Stimulated activated CD8-positive, alpha-beta memory T cell treated with anti-CD3 and anti-CD28 coated beads, Interleukin-12 subunit alpha, Interleukin-12 subunit beta, amount 100 ng/mL, for 4 hours (primary cell): ENCODE measurements at places on chromosomes 3 and 15.

GRCh38 chr3:50876947-50877346 is 202.2 kb downstream of the DOCK3 start:
- no peak for DNase-seq

DNA sequence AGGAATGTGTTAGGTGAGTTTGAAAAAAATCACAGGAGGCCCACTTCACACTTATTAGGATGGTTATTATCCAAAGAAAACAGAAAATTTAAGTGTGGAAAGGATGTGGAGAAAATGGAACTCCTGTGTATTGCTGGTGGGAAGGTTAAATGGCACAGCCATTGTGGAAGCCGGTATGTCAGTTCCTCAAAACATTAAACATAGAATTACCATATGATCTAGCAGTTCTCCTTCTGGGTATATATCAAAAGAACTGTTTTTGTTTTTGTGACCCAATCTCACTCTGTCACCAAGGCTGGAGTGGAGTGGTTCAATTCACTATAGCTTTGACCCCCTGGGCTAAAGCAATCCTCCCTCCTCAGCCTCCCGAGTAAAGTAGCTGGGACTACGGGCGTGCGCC is 10.4 kb upstream of the ZFYVE19 start:
- DNase-seq: no peak

DNA sequence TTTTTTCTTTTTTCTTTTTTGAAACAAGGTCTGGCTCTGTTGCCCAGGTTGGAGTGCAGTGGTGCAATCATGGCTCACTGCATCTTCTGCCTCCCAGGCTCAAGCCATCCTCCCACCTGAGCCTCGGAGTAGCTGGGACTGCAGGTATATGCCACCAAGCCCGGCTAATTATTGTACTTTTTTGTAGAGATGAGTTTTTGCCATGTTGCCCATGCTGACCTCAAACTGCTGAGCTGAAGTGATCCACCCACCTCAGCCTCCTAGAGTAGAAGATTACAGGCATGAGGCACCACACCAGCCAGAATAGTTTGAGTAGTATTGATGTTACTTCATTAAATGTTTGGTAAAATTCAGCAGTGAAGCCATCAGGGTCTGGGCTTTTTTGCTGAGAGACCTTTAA is 251.8 kb downstream of the CADM2 start:
- DNase-seq: no peak

DNA sequence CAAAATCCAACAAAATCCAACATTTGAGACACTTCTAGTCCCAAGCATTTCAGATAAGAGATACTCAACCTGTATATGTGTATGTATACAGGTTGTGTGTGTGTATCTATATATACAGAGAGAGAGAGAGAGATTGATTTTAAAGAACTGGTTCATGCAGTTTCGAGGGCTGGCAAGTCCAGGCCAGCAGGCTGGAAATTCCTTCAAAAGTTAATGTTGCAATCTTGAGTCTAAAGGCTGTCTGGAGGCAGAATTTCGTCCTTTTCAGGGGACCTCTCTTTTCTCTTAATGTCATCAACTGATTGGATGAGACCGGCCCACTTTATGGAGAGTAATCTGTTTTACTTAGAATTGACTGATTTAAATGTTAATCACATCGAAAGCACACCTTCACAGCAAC is 199.6 kb upstream of the IL12A start:
- no peak for DNase-seq

DNA sequence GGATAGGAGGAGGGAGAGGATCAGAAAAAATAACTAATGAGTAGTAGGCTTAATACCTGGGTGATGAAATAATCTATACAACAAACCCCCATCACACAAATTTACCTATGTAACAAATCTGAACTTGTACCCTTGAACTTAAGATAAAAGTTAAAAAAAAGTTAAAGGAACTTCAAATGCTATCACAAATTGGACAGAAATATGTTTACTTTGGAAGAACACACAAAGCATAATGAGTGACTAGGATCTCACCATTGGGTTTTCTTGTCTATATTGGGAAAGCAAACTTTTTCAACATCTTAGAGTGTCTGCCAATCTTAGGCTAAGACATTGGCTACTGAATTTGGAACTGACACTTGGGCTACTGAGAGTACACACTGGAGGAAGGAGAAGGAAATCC is 140.4 kb downstream of the THRB start:
- DNase-seq: no peak

- DNase-seq: no peak
Observed at GRCh38 chr3:47476644-47477199, 981 bp upstream of the SCAP start.

- DNase-seq: no peak
Observed at GRCh38 chr3:32733631-32734229, 48.7 kb downstream of the CNOT10 start.

- no peak for DNase-seq
Observed at GRCh38 chr3:189593581-189593980, 37.6 kb upstream of the TP63 start.

DNA sequence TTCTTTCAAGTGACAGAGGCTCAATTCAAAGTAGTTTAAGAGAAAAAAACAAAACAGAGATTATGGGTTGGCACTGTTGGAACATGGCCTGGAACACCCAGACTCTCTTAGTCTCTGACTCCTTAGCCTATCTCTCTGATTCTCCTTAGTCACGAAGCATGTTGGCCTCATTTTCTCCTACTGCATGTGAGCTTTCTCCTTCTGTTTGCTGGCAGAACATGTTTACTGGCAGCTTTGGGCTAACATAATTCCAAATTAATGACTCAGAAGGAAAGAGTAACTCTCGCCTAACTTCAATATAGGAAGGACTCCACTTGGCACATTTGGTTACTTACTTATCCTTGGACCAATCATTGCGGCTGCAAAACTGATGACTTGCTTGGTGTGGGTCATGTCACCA is 21.7 kb upstream of the CCDC39 start:
- DNase-seq: no peak

- DNase-seq: no peak
Observed at GRCh38 chr3:187833799-187834578, 88.7 kb upstream of the BCL6 start.

DNA sequence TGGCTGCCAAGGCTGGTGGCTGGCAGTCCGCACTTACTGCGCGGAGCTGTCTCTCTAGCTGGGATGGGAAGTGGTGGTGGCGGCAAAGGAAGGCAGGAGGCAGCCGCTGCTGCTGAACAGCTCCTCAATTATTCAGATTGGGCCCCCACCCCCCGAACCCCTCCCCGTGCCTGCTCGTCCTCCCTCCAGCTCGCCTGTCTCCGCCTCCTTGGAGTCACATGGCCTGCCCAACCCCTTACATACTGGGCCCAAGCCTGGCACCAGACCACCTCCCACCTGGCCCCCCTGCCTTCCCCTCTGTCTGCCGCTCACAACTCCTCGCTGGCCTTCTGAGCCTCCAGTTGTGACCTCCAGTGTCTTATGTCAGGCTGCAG is at the start of gene SLC7A14:
Gene SLC7A14, minus strand, starts transcription at position 139 of the 374 bp plus-strand sequence. CDS start 59,139 bp downstream, outside the sequence.
- no peak for DNase-seq

- no peak for DNase-seq
Observed at GRCh38 chr3:195034101-195034500, 236.9 kb downstream of the XXYLT1 start.

GRCh38 chr3:157445857-157446256 is 9.2 kb downstream of the PTX3 start:
- DNase-seq: no peak

DNA sequence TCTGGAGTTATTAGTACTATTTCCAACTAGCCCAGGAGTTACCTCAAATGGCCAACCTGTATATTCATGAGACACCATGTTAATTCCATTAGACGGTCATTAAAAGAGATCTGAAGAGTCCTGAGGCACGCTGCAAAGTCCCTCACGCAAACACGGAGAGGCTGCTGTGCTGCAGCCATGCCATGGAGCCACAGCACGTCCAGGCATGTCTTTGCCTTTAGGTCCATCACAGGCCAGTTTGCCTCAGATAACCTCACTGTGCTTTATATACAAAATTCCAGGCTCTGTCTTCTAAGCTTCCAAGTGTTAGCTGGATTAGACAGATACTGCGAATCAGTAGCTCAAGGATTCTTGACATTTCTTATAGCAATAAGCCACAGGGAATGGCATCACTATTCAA is 9.8 kb upstream of the PLAAT1 start:
- no peak for DNase-seq

GRCh38 chr3:138148503-138148902 is 16.3 kb upstream of the A4GNT start:
- no peak for DNase-seq

DNA sequence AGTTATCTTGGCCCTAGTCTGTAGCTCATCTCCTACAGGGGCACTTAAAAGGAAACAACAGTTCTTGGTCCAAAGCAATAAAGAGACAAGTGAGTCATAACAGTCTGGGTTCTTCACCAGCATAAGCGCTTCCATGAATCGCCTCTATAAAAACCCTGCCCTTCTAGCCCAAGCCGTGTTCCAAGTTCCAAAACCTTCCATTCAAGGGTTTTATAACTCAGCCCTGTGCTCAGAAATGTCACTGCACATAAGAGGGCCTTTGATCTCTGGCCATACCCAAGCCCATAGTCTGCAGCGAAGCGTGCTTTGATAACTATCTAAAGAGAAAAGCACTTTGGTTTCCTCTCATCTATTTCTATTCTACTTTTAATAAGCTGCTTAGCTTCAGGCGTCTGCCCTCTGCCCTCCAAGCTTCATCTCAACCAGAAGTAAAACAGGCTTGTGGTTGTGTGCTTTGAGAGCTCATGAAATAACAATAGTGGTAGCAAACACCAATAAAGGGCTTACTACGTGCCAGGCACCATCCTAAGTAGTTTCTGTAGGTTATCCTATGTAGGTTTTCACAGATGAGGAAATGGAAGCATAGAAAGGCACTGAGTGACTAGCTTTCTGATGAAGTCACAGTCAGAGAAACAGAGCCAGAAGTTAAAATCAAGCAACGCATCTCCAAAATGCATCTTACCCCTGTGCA is 64.0 kb upstream of the AKAP13 start:
- DNase-seq: no peak

GRCh38 chr3:145943952-145944351 is 217.0 kb downstream of the PLOD2 start:
- DNase-seq: no peak

DNA sequence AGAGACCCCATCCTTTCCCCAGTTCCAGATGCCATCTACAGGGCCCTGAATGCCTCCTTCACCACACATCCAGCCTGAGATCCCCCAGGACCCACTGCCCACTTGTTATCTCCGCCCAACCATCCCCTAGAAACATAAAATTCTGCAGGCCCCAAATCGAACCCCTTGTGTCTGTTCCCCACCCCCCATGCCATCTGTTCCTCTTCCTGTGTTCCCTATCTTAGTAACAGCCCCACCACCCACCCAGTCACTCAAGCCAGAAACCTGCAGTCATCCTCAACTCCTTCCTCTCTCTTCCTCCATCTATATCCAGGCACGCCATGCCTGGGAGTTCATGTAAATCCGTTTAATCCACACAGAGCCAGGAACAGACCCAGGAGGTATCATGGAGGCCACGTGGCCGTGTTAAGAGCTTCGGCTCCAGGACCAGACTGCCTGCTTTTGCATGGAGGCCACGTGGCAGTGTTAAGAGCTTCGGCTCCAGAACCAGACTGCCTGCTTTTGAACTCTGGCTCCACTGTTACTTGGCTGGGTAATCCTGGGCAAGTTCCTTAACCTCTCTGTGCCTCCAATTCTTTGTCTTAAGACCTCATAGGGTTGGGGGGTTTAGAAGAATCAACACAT is 4.8 kb downstream of the CSRNP1 start:
- no peak for DNase-seq

GRCh38 chr3:44674211-44674610 is 25.7 kb downstream of the ZNF35 start:
- DNase-seq: no peak

DNA sequence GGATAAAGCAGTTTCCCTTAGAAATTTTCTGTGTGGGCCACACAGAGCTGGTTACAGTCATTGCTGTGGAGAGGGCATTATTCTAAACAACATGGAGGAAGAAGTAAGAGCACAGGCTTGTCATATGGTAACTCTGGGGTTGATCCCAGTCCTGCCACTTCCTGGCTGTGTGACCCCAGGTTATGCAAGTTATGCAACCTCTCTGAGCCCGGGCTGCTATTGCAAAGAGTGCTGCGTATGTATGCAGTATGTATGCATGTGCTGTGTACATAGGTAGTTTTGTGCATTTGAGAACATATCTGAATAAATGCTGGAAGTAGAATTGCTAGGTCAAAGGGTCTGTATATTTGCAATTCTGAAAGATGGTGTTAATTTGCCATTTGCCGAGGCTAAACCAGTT is 9.2 kb downstream of the SPSB4 start:
- DNase-seq: no peak

DNA sequence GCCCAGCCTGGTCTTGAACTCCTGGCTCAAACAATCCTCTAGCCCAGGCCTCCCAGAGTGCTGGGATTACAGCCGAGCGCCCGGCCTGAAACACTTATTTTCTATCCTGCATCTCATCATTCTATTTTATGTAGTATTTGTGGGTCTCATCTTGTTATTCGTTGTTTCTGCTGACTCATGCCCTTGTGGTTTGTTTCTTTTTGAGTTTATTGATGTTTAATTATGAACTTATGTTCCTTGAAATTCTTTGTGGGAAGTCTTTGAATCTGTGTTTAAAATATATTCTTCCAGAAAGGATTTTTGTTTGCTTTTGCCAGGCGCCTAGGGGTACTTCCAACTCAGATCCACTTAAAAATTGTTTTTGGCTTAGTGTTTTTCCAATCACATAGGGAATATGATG is 78.3 kb upstream of the C15orf39 start:
- no peak for DNase-seq

DNA sequence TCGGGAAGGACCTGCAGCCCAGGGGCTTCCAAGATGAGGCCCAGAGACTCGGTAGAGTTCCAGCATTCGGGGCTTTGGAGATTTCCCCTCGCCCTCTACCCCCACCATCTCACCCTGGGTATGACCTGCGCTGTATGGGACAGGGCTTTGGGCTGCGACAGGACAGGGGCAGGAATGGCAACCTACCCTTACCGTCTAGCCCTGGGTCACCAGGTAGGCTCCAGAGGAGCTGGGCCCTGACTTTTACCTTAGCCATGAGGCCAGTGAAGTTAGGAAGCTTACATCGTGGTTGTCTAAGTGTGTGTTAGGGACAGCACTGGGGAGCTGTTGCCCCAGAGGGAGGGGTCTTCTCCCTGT is 683 bp downstream of the PPM1M start:
- no peak for DNase-seq

DNA sequence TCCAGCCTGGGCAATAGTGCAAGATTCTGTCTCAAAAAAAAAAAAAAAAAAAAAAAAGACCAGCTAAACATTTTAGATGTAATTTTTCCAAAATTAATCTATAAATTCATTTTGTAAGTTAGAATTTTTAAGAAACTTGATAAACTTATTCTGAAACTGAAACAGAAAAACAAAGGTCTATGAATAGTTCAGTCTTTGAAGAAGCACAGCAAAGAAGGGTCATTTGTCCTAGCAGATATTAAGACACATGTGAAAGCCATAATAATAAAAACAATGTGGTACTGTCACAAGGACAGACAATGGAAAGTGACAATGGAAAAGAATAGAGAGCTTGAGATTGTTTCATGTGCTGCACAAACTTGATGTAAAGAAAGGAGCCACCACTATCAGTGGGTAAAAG is 29.0 kb upstream of the PRSS50 start:
- DNase-seq: no peak

GRCh38 chr3:169172535-169172934 is 491.0 kb downstream of the MECOM start:
- no peak for DNase-seq
